ENCODE measurements at places on chromosomes 6 and 20.
A peak's percentile ranks its signal among the peaks of the same experiment; 100 is the strongest.

DNA sequence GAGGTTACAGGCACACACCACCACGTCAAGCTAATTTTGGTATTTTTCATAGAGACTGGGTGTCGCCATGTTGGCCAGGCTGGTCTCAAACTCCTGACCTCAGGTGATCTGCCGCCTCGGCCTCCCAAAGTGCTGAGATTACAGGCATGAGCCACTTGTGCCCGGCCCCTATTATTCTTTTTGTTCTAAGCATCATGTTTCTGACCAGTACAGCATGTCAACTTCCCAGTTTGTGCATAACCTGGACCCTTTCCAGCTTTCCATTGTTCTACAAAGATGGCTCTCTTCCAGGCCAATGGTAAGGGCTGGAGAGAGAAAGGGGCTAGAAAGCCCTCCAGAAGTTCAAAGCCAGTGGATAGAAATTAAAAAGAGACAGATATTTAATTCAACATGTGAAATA is 91.3 kb upstream of the TNFAIP3 start:
- no peak for DNase-seq

DNA sequence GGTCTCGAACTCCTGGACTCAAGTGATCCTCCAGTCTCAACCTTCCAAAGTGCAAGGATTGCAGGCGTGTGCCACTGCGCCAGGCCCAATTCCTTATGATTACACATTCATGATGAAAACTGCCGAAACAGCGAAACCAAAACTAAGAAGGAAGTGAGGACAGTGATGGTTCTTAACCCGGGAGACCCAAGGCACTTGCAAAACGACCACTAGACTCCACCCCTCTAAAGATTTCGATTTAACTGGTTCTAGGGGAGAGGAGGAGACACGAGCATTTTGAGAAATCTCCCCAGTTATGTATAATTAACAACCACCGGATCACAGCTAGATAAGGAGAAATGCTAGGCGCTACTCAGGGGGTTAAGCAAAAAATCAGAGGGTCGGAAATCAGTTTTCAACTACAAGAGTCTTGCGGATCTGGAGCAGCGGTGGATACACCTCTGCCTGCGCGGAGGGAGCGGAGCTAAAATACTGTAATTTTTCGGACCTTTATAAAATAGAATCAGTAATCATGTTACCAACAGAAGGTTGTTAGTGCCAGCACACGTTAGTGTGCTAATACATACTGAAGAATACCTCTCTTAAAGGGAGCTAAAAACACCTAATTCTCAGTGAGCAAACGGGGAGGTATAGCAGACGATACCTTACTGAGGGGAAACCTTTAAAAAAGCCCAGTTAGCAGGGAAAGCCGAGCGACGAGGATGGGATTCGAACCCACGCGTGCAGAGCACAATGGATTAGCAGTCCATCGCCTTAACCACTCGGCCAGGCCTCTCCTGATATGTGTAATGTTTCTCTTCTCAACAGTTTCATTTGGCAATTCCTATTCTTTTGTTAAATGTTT is 60.0 kb upstream of the BTN3A2 start:
- DNase-seq, result no peak

- DNase-seq, result no peak
Observed at GRCh38 chr6:10580570-10580969, 59.4 kb downstream of the GCNT2 start.

DNA sequence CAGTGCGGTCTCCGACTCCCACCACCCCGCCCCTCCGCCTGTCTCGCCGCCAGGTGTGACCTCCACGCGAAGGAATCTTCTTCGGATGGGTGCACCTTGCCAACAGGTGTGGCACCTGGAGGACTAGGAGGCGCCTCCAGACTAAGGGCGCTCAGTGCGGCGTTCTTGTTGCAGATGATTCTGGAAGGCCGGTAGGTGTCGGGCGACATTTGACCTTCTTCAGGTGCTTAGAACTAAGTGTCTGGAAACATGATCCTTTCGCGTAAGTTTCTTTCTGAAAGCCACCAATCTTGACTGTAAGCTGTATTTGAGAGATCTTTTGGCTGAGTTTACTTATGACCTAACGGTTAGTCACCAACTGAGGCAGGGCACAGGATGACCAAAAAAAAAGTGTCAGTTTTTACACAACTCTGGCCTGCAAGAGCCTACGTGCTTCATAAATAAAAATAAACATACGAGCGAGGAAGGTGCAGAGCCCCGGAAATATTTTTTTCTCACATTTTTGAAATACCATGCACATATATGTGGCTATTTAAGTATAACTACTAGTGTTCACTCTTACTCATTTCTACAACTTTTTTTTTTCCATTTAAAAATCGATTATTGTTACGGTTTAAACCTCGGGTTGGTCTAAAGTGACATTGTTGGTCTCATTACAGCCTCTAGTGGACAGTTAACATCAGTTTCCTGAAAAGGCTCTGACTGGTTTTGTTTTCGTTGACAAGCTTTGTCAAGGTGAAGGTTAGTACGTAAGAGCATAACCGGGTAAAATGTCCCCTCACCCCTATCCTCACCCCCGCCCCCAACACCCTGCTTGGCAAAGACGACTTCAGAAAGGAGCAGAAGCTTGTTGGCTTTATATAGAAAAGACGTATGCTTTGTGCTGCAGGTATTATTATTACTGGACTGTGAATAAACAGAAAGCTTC is 1.6 kb upstream of the ATXN1 start:
- DNase-seq, result peak; percentile 91

DNA sequence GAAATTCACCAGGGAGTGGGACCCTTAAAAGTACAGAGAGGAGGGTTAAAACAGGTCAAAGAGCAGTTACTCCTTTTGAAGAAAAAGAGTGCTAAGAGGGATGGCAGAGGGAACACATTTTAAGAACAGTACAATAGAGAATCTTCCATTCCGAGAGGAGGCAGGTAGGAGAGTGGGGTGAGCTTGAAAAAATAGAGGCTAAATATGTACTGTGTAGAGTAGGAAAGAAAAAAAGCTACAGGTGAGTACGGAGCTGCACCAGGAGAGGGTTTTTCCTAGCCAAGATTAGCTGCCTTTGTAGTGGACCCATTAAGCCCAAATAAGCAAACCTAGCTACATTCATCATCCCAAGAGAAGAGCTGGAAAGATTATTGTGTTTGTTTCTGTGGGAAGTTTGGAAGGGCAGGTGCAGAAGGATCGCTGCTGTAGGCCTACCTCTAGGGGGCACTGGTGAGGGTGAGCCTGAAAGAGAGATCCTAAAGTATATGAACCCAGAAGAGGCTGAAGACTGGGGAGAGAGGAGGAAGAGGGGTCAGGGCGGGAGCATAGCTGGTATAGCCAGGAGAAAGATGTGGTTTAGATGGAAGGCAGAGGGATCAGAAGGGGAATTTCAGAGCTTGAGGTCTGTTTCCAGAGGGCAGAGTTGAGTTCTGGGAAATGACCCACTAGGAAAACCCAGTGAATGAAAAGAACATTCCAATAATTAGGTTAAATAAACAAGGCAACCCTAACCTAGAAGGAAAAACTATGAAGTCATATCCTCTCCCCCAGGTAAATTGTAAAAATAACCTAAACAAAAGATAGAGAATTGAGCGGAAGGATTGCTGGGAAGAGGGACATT is 50.2 kb upstream of the HINT3 start:
- DNase-seq, result peak; percentile 12

- no peak for DNase-seq
Observed at GRCh38 chr6:4250645-4251044, 115.3 kb upstream of the ECI2 start.

- no peak for DNase-seq
Observed at GRCh38 chr6:100883347-100883746, 2.2 kb upstream of the ASCC3 start.

DNA sequence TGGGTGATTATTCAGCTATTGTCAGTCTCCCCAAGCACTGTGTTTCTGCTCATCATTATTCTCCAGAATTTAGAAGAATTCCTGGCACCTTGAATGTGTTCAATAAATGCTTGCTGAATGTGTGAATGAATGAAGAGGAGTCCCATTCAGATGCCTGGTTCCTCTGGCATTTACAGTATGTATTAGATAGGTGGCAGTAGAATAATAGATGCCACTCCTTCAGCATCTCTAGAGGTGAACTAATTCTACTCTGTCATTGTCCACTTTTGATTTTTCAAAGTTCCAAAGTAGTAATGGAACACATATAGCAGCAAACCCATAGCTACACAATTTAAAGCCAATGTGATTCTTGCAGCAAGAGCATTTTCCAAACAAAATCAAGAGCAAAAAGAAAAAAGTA is 118.9 kb upstream of the CEP162 start:
- no peak for DNase-seq

- DNase-seq, result no peak
Observed at GRCh38 chr6:7960848-7961247, 50.3 kb upstream of the TXNDC5 start.

DNA sequence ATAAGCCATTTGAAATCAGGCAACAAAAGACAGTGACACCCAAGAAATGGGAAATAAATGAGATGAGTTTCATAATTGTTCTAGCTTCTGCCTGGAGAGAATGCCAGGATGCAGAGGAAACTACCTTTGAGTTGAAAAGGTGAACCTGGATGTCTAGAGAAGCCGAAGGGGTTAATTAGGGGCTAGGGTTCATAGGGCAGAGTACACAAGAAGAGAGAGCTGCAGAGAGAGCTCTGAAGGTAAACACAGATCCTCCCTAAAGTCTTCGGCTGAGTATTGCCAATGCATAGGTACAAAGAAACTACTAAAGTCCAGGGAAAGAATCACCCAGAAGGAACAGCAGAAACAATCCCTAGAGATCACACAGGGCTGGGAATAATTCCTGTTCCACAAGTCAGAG is 119.7 kb upstream of the BEND3 start:
- no peak for DNase-seq

- no peak for DNase-seq
Observed at GRCh38 chr6:35808688-35809087, 3.5 kb downstream of the LHFPL5 start.

GRCh38 chr20:47795214-47795907 is 10.1 kb upstream of the SULF2 start:
- DNase-seq, result no peak

- DNase-seq, result no peak
Observed at GRCh38 chr6:32954267-32954666, 1.4 kb upstream of the HLA-DMA start.

GRCh38 chr6:112005013-112005371 is 48.9 kb upstream of the CCN6 start:
- no peak for DNase-seq

DNA sequence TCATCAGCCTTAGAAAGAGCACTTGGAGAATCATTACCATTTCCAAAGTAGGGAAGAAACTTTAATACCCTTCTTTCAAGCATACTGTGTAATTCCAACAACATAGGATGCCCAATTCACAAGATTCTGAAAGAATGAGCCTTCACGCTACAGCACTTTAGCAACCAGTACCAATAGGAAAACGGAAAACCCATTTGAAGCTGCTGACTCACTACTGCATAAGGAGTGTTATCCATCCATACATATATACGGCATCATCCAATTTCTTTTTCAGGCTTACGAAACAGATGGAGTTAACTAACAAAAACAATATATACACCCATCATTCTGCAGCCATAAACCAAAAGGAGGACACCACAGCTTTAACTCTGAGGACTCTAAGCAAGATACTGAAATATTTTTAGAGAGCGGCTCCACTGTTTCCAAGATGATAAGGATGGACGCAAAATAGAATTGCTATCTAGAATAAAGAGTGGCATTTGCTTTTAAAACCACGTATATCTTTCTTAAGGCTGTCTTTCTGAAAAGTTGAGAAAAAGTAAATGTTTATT is 24.9 kb downstream of the FYN start:
- DNase-seq, result no peak

DNA sequence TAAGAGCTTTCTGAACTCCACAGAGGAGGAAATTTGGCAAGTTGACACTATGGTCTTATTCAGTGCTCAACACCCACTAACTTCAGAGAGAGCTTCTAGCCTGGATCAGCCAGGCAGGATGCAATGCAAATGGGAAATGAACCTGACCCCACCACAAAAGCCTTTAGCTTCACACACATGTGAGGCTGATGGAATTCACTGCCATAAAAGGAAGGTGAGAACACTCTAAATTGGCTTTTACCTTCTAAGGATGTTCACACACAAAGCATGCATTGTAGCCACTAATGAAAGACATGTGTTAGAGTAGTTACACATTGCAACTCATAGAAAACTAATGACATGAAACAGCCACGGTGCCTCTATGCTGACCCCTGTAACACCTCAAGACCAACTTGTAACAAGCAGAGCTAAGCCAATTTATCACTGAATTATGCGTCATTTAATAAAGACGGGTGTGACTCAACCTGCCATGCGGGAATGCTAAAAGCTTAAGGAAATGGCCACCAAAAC is 262.1 kb downstream of the HACE1 start:
- no peak for DNase-seq

DNA sequence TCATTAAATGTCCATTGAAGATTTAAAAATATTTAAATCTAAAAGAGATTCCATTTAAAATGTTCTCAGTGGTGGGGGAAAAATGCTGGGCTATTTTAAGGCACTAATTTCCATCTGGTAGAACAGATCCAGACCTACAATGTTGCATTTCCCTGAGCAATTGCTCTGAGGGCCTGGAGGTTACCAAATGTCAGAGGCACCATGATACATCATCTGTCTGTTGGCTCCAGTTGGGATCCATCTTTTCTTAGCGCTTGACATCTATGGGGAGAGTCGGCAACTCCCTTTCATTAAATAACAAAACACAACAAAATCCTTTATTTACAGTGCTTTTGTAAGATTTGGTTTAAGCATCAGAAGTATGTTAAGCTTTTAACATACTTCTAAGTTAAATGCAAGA is 224.5 kb downstream of the FOXC1 start:
- DNase-seq, result no peak

DNA sequence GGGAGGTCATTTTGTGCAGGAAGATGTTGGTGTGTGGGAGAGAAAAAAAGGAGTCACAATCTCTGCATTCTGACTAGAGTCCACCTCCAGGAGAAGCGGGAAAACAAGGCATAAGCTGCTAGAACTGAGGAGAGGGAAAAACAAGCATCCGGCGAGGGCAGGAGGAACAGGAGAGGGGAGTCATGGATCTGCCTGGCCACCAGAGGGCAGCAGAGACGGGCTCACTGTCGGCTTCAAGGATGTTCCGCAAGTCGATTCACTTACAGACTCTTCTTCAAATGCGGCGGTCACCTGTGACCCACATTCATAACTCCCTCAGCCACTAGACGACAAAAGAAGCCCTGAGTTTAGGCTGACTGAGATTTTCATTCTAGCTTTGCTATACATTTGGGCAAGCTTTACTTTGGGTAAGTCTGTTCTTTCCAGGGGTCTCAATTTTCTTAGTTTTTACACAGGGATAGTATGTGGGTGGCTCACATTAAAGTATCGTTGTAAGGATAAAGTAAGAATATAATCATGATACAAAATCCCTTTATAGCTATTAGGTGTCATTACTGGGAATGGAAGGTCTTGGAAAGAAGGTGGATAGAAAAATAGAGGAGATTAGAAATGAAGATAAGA is 6.6 kb upstream of the BTNL2 start:
- DNase-seq, result peak; percentile 62

GRCh38 chr6:151240791-151241642 is 1.2 kb downstream of the AKAP12 start:
- no peak for DNase-seq

- DNase-seq, result no peak
Observed at GRCh38 chr20:35166242-35166830, 5.5 kb upstream of the PROCR start.

GRCh38 chr6:53178837-53179432 is 30.3 kb upstream of the GCM1 start:
- DNase-seq, result no peak
